Fibroblast of skin of abdomen (primary cell): ENCODE measurements at places on chromosomes 5 and 9.

GRCh38 chr5:37580106-37580505 lies 201.0 kb downstream of the WDR70 start:
- DNase-seq: no peak

DNA sequence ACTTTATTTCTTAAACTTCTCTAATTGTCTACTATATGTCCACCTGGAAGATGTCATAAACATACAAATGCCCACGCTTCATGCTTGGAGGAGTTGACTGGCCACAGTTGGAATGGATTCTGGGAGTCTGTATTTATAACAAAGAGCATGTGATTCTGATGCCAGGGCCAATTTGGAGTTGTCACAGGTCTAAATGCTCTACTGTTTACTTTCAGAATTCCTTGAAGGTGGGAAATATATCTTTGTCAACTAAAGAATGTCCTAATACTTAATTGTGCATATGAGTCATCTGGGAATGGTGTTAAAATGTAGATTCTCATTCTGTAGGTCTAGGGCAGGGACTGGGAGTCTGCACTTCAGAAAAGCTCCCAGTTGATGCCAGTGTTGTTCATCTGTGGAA lies 196.1 kb downstream of the ANXA1 start:
- no peak for DNase-seq

GRCh38 chr9:21056931-21057330 lies 20.8 kb downstream of the IFNB1 start:
- DNase-seq: peak; percentile 22

GRCh38 chr5:180950291-180950949 lies 38.2 kb upstream of the BTNL3 start:
- DNase-seq: no peak
